Kidney capillary endothelial cell (primary cell): ENCODE measurements at places on chromosomes 6 and 20.

GRCh38 chr6:82364087-82365015 is 734 bp downstream of the TPBG start:
- DNase-seq = peak; percentile 27

- DNase-seq = no peak
Measured at GRCh38 chr6:115740907-115741306, 319.8 kb downstream of the FRK start.

DNA sequence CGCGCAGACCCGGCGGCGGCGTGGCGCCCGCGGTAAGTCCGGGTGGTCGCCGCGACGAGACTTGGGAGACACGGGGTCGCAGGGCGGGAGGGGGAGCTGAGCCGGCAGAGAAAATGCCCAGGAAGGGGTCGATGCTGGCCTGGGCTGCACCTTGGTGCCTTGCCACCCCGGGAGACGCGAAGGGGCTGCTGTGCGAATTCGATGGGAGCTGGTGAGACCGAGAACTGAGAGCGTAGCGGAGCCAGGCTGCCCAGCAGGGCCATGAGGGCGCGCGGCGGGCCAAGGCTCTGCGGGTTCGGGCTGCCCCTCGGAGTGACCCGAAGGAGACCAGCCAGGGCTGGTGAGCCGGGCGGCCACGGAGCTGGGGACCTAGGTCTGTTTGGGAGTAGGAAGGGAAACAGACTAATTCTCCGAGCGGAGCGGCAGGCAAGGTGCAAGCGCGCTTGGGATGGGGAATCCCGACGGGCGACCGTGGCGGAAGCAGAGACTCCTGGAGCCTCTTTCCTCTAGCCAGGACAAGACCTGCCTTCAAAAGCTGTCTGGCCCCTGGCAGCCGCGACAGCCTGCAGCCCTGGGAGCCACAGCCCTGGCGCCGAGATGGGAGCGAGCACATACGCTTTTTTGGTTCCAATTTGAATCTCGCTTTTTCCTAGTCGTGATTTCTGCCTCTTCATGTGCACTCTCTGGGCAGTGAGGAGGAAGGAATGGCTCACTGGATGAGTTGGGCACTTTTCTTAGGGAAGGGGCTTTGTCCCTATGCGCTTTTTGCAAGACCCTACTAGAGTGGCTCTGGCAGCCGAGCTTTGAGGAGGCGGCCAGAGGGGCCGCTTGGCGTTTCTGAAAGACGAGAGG is 691 bp downstream of the SYNDIG1 start:
- peak; percentile 7 for DNase-seq

DNA sequence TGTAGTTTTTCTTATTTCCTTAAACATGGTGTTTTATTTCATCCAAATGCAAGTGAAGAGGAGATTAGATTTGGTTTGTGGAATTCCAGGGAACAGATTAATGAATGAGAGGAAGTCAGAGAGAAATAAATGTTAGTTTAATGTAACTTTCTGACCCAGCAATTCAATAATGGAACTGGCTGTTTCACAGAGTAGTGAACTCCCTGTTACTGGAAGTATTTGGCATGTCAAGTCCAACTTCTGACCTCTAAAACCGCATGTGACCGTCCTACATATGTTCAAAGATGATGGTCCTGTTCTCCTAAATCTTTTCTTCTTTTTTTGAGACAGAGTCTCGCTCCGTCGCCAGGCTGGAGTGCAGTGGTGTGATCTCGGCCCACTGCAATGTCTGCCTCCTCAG is 18.7 kb downstream of the PROCR start:
- no peak for DNase-seq

DNA sequence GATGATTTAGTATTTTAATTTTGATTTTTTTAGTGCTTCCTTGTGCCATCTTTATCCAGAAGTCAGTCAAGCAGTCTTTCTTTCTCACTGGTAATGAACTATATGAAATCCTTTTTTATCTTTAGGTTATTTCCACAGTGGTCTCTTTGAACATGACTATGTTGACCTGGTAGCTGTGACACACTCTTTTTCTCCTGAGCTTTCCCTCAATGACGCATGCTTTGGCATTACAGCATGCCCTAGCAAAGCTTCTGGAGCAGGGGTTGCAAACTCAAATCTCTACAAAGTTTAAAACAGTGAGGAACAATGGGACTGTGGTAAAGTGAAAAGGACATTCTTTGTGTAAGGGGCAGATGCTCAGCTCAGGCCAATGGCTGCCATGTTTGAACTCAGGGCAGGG is 4.5 kb upstream of the PLAGL1 start:
- no peak for DNase-seq

DNA sequence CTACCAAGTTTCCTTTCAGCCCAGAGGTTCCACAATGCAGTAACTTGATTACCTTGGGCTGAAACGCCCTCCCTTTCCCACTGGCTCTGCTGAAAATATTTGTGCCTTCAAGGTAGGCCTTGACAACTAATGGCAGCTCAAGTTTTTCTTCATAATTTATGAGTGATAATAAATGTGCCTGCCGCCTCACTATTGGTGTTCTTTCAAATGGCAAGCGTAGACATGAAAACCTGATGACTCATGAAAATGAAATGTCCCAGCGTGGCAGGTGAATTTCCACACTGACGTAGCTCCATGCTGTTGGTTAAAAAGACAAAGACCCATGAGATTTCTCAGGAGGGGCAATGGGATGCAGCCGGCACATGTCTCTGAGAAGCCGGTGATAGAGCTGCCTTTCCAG is 107.2 kb upstream of the GGTLC1 start:
- no peak for DNase-seq

DNA sequence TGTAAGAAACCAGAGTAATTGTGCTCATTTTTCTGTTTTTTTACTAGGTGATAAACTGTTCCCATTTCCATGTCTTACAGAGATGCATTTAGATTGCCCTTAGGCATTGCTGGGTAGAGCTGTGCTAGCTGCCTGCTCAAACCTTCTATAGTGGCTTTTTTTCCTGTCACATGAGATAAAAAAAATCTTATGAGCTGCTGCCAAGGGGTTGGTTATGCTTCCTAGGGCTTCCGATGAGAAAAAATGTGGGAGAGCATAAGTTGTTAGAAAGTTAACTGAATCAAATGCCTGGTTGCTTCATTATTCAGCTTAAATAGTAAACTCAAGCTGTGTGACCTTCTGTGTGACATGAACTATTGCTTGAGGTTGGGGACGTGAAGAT is 50.0 kb upstream of the NOX3 start:
- DNase-seq = no peak

DNA sequence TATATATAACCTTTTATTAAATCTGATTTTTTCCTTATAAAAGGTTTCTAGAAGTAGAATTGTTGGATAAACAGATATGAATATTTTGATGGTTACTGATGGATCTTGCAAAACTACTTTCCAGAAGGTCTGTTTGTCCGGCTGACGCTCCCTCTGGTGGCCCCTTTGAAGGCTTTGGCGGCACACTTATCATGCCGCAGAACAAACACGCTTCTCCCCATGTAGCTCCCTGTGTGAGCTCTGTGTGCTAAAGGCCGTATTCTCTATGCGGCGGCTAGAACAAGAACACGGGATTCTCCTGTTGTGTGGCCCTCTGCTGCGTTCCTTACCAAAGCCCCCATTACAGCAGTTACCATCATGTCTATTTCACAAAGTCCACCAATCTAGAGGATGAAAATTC is 30.0 kb downstream of the PPP1R3G start:
- DNase-seq = no peak

GRCh38 chr20:19453410-19453809 is 241.0 kb downstream of the SLC24A3 start:
- DNase-seq = no peak

- no peak for DNase-seq
Measured at GRCh38 chr6:118581489-118581959, 33.4 kb downstream of the PLN start.

GRCh38 chr20:58583176-58583575 is 67.9 kb upstream of the STX16 start:
- DNase-seq = peak; percentile 7

DNA sequence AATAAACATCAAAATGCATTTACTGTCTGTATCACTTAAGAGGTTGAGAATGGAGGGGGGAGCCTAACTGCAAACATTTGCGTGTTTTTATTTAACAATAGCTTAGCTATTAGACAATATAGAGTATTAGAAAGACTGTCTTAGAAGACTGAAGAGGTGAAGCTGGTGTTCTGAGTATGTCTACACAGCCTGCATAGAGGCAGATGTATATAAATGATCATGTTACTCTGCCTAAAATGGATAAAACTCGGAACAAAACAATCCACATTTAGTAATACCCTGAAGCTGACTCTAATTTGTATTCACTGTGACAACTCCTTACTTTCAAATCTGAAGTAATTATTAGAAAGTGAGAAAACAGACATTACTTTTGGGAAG is 181.9 kb downstream of the GMPR start:
- no peak for DNase-seq

DNA sequence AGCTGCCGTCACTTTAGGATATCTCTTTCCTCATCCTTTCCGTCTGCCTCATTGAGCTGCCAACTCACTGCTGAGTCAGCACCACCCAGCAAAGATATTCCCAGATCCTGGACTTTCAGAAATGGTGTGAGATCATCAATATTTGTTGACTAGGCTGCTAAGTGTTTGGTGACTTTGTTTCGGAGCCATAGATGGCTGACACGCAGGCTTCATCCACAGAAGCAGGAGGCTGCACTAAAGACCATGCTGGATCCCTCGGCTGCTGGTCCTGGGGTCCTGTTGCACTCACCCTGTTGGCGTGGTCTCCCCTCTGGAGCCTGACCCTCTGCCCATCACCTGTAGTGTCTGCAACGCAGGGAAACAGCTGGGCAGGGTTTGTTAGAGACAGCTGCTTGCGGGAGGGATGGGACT is 96.5 kb downstream of the ERMARD start:
- DNase-seq = no peak
